ENCODE measurements at places on chromosomes 6 and 20.

DNA sequence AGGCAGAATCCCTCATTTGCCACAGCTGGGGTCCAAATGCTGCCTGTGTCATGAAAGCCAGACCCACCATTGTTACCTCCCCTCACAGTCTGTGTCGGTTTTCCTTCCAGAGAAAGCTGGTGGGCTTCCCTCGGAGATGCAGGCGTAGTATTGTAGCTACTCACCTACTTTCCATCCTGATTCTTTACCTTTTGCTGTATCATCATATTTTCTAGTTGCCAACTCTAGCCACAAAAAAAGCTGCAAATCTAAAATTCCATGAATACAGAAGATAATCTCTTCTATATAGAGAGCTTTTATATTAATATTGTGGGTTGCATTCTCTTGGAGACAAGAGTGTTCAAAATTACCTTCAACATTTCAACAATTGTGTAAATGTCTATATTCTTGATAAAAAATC is 98.0 kb upstream of the LAMP5 start:
- no peak for DNase-seq

DNA sequence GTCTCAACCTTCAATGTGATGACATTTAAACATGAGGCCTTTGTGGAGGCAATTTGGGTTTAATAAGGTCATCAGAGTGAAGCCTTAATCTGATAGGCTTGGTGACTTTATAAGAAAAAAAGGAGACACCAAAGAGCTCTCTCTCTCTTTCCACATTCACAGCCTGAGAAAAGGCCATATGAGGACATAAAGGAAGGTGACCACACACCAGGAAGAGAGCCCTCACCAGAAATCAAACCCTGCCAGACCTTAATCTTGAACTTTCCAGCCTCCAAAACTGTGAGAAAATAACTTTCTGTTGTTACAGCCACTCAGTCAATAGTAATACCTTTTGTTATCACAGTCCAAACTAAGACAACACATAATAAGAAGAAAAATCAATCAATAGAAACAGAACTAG is 47.7 kb downstream of the COL12A1 start:
- no peak for DNase-seq

- no peak for DNase-seq
These were observed 179.8 kb downstream of the TASP1 start for GRCh38 chr20:13458860-13459451.

GRCh38 chr6:37048851-37049757 is 43.6 kb downstream of the FGD2 start:
- DNase-seq: no peak

DNA sequence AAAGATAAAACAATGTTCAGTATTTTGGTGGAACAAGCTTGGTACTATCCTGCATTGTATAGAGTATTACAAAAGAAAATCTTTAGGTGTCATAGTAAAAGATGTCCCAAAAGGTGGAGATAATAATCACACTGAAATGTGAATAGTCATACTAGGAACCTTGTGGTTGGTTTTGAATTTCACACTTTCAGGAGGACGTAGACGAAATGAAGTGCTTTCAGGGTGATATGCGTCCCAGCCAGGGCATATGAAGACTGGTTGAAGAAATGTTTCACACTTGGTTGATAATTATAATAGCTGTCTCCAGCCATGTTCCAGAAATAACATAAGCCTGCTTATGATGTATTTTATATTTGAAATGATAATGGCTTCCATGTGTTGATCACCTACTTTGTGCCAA is 60.4 kb downstream of the SCAND1 start:
- DNase-seq: no peak

DNA sequence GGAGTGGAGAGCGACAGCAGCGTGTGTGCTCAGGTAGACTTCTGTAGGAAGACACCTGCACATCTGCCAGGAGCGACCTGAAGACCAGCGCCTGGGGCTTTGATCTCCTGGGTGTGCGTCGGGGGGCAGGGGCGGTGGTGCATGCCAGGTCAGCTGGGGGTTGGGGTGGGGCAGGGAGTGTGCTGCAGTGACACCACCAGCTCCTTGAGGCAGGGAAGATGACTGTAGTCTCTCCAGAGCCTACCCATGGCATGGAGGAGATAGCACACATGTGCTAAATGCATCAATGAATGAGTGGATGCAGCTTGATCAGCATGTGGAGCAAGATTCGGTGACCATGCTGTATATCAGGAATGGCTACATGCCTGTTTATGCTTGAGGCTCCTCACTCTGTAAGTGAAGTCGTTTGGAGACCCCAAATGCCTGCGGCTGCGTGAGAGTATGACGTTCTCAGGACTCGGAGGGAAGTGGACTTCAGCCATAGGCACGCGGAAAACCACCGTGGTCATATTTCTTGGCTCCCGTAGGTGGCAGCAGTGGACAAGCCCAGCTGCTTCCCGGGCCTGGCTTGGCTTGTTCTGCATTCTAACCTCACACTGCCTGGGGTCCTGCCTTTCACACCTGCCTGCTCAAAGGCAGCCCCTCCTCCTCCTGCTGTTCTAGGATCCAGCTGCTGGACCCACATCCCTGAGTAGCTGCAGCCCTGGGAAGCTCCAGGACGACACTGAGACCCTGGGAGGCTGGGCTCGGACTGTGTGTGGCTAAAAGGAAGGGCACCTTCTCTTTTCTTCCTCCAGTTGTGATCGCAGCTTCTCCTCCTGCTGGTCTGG is 39.4 kb upstream of the KCNK16 start:
- DNase-seq: peak; percentile 35

DNA sequence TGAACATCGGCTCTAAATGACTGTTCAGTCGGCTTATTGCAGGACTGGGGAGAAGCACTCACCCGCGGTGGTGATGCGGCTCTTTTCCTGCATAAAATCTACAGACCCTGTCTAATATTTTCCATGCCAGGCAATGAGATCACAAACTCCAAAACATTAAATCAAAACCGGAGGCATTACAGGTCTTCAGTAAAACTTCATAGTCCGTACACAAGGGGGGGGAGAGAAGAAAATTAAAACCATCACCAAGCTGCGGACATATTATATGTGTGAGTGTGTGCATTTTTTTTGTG is 6.3 kb upstream of the PAX1 start:
- no peak for DNase-seq

DNA sequence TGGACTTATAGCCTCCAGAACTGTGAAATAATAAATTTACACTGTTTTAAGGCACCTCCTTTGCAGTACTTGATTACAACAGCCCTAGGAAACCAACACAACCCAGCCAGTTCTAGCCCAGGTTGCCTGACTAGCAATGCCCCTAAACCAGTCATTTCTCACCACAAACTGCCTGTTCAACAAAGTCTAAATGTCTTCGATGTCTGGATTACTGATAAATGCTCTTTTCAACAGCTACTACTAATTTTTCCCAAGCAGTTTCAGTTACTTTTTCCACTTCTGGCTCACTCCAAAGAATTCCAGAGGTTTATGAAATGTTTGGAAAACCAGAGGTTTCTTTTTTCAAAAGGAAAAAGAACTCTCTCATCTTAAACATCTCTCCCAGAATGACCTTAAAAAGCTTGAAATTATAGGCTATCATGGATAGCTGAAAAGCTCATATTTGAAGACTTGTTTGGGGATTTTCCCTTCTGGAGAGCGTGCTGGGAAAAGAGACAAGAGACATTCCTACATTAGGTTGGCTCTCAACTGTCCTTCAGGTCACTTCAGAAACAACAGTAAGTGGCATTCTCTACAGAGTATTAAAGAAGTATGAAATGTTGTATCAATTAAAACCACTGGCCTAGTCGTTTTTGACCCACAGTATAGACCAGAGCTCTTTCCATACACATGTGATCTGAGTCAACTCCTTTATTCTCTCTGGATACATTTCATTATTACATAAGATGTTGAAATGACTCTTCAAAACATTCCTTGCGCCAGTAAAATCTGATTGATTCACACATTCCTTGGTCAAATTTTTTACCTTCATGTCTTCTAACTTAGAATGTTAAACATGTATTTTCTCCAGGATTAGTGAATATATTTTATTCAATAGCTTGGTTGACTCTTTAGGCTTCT is 265.9 kb downstream of the COL12A1 start:
- no peak for DNase-seq

DNA sequence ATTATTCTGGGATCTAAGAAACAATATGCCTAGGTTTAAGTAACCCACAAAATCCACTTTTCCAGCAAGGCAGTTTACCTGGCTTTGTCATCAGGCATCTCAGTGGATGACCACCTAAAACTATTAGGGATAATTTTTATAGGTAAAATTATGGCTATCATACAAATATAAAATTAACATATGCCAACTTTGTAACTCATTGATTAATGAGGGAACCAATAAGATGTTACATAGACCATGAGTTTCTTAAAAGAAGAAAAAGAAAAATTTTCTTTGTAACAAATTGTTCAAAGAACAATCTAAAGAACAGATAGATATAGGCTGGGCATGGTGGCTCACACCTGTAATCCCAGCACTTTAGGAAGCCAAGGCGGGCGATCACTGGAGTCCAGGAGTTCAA is 49.7 kb upstream of the FILIP1 start:
- no peak for DNase-seq

- DNase-seq: no peak
These were observed 54.4 kb downstream of the RTN4IP1 start for GRCh38 chr6:106574741-106575458.

- no peak for DNase-seq
These were observed 58.6 kb downstream of the LIN28B start for GRCh38 chr6:105015482-105015881.

DNA sequence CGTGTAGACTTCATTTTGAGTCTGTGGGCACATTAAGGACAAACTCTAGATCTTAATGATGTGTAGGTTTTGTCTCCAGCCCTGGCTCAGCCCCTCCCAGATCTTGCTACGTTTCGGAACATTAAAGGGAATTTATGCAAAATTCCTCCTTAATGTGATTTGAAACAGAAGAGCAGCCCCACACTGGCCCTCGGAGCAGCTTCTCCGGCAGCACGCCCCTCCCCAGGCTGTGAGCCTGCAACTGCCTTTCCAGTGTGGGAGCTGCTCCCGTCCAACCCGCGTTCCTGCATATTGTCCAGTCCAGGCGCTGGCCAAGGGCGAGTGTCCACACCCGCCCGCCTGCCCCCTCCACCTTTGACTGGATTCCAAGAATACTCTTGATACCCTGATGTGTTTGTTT is 257.2 kb downstream of the TAF4 start:
- no peak for DNase-seq

GRCh38 chr6:38687043-38687353 is 15.9 kb downstream of the GLO1 start:
- DNase-seq: no peak

GRCh38 chr20:2986466-2986865 is 57.0 kb upstream of the GNRH2 start:
- no peak for DNase-seq

DNA sequence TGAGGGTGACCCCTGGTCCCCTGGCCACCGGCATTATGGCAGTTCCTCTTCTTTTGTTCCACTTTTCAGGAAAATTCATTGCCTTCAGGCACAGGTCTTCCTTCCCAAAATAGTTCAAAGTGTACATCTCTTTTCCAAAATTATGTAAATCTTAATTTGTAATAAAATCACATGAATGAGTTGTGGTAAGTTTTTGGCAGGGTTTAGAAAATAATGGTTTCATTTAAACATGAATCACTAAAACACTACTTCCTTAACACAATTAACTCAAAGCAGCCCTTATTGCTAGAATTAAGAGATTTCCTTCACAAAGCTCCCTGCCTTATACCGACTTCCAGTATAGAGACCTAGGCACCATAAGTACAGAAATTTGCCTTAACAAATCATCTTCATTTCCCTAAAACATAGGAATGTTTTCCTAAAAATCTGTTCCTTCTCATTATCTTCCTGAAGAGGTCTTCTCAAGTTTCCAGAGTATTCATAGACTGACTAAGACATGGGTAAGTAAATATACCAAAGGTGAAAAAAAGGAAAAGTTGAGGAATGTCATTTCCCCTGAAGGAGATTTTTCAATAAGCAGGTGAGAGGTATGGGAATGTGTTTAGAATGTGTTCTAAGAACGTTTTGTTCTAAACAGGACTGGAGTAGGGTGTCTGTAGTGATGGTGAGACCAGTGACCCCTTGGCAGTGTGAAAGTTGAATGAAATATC is 148.2 kb upstream of the CITED2 start:
- DNase-seq: no peak

- peak; percentile 20 for DNase-seq
These were observed 201.6 kb upstream of the SGK1 start for GRCh38 chr6:134519465-134519864.

DNA sequence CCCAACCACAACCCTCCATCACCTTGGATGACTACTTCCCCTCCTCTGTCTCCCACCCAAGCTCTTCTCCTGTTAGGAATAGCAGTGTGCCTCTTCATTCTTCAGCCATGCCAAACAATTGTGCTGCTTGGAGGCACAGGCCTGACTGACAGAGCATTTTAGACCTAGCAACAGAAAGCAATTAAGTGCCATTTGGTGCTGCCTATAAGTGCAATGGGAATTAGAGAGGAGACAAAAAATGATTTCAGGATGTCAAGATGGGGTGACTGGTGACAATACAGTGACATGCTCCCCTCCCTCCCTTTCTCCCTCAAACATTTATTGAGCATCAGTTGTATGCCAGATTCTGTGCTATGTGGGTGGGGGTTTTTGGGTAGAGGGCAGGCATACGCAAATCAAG is 322.6 kb upstream of the MOCS1 start:
- no peak for DNase-seq

DNA sequence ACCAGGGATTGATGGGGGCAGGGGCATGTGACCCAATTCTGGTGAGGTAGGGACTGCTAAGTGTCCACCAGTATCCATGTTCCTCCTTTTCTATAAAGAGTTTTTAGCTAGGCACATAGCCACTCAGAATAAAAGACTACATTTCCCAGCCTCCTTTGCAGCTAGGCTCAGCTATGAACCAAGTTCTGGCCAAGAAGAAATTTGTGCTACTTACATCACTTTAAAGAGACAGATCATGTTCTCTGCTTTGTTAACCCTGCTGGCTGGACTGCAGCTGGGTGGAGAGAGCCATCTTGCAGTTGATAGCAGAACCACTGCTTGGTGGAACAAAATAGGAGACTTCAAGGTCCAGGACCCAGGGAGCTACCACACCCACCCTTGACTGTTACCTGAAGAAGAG is 5.3 kb upstream of the CCM2L start:
- DNase-seq: no peak

DNA sequence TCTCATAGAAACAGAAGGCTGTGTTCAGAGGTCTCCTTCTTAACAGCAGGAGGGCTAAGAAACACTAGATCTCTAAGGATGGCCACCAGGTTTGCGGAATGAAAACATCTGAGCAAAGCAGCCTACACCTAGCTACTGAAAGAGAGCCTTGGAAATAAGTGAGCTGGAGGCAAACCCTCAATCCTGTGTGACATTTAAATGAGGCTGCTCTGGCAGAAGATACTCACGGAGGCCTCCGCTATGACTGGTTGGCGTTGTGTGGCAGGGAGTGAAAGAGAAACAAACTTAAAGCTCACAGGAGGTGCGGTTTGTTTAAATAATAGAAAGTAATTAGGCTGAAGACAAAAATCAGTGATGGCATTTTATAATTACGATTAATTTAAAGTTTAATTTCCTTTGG is 162.0 kb upstream of the RNF217 start:
- no peak for DNase-seq

- no peak for DNase-seq
These were observed 1.0 kb downstream of the TOMM34 start for GRCh38 chr20:44959082-44959637.

GRCh38 chr6:56382416-56382940 is 135.1 kb upstream of the COL21A1 start:
- no peak for DNase-seq

Measured in urinary bladder (tissue), 4 donors.